Nasal cavity respiratory epithelium epithelial cell of viscerocranial mucosa (primary cell): ENCODE measurements at places on chromosomes 3 and 15. TPM values are rescaled to one million over a fixed set of nuclear protein-coding genes. Genes with fewer than 3 reads are reported as not detected.

The KIF7 gene
- total RNA-seq, result 2.0 and 2.7 TPM in 2 replicates

The NANOGP8 gene
- total RNA-seq, result 0.07 TPM in 1 of 2 replicates, not detected in the other

The CADPS gene
- total RNA-seq, result 0.14 TPM in 1 of 2 replicates, not detected in the other

The MAPKBP1 gene
- 26.0 and 46.6 TPM in 2 replicates for total RNA-seq

The GP5 gene
- under 0.01 TPM in 2 replicates for total RNA-seq

The PPM1M gene
- total RNA-seq, result 2.7 and 8.1 TPM in 2 replicates

The ABTB1 gene
- total RNA-seq, result 5.8 and 6.9 TPM in 2 replicates

The ABCC5 gene
- total RNA-seq, result 11.3 and 49.3 TPM in 2 replicates

The AMIGO3 gene
- not detected in 2 replicates for total RNA-seq

The CHRNA3 gene
- total RNA-seq, result not detected in 2 replicates

The CCDC13 gene
- total RNA-seq, result 0.68 and 0.71 TPM in 2 replicates

The PTPRG gene
- total RNA-seq, result 23.2 and 34.7 TPM in 2 replicates

The SOX2 gene
- 2.7 and 6.6 TPM in 2 replicates for total RNA-seq

The MYO5C gene
- 10.6 and 14.3 TPM in 2 replicates for total RNA-seq

The PLCH1 gene
- total RNA-seq, result 0.14 and 0.34 TPM in 2 replicates

The OIP5 gene
- 0.28 and 0.34 TPM in 2 replicates for total RNA-seq

The DGKG gene
- 0.34 and 0.57 TPM in 2 replicates for total RNA-seq

The NRROS gene
- total RNA-seq, result 0.07 TPM in 1 of 2 replicates, not detected in the other

The STX19 gene
- total RNA-seq, result 1.4 and 2.1 TPM in 2 replicates

The GOLGA6L9 gene
- 8.8 and 9.2 TPM in 2 replicates for total RNA-seq

The ATOSA gene
- total RNA-seq, result 16.7 and 38.7 TPM in 2 replicates

The IL17RE gene
- total RNA-seq, result 1.4 and 4.0 TPM in 2 replicates

The LRRIQ4 gene
- not detected in 2 replicates for total RNA-seq
